Suprapubic skin (tissue), 4 donors: ENCODE measurements at places on chromosomes 1 and 21. TPM values are rescaled to one million over a fixed set of nuclear protein-coding genes. Genes with fewer than 3 reads are reported as not detected.

CDK11B gene
- 28.6 TPM for total RNA-seq

MSH4 gene
- total RNA-seq = not detected

DNA sequence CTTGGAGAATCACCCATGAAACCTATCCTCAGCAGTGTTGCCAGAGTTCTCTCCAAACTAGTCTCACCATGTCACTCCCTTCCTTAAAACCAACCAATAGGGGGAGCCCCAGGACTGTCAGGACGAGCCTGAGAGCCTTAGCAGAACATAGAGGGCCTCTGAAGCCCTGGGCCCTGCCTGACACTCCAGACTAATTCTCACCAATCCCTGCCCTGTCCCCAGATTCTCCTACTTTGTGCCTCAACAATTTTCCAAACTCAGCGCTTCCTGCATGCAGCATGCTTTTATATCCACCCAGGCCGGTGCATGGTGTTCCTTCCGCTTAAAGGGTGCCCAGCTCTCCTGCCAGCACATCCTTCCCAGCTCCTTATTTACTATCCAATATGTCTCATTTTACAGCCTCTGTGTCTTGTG lies 42.7 kb downstream of the HSD3B1 start:
- H3K27me3 ChIP-seq = no peaks in the 10 kb centered on the region
- no peak overlapping the region for H3K4me3 ChIP-seq
- no peaks in the 10 kb centered on the region for H3K36me3 ChIP-seq
- DNase-seq = no peak
- H3K4me1 ChIP-seq = peaks cover 16% of the 10 kb centered on the region
- no peak overlapping the region for H3K27ac ChIP-seq

DNA sequence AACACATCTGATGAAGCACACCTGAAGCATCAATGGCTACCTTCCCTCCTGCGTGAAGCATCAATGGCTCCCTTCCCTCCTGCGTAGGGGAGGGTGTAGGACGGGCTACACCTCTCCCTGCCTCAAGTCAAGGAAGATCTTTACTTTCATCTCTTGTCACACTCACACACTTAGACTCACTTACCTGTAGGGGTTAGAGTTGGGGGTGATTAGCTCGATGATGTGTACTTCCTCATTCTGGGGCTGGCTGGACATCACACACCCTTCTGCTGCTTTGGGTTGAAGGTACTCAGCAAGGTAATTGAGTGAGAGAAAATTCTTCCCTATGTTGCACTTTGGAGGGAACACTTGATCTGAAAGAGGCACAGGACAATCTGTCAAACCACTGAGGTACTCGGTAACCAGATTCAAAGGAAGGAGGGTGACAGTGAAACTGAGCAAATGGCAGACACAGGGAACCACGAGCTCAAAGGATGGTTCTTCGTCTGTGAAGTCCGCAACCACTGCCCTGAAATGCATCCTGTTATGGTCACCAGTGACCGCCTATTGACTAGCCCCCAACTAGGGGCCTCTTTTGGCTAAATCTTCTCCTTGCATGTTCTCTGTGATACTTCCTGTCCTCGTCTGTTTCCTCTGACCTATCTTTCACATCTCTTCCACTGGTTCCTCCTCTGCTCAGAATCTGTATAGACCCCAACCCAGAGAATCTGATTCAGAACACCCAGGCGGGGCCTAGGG lies 156.2 kb downstream of the TGFBR3 start:
- peaks cover 29% of the 10 kb centered on the region for H3K36me3 ChIP-seq
- H3K4me1 ChIP-seq = peaks cover 58% of the 10 kb centered on the region
- no peak for DNase-seq
- H3K27ac ChIP-seq = no peak overlapping the region
- no peak overlapping the region for H3K4me3 ChIP-seq

DNA sequence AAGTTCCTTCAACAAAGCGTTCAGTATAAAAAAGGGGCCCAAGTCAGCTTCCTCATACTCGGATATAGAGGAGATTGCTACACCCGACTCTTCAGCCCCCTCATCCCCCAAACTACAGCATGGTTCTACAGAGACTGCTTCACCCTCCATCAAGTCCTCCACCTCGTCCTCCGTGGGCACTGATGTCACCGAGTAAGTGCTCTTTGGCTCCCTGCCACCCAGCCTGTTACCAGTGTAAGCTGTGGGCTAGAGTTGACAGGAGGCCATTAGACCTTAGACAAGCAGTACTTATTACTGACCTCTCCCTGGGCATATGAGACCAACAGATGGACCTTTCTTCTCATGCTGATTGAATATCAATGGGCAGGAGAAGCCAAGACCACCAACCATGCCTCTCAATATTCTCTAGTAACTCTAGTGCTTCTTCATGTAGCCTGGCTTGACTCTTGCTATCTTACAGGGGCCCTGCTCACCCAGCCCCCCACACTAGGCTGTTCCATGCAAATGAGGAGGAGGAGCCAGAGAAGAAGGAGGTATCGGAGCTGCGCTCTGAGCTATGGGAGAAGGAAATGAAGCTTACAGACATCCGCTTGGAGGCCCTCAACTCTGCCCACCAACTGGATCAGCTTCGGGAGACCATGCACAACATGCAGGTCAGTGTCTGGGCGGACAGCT lies 20.9 kb upstream of the IPO9 start:
- no peak overlapping the region for H3K27ac ChIP-seq
- H3K4me1 ChIP-seq = no peaks in the 10 kb centered on the region
- no peak for DNase-seq

- H3K27me3 ChIP-seq = no peaks in the 10 kb centered on the region
- no peaks in the 10 kb centered on the region for H3K4me1 ChIP-seq
- no peak for DNase-seq
- H3K4me3 ChIP-seq = no peak overlapping the region
- no peaks in the 10 kb centered on the region for H3K36me3 ChIP-seq
- H3K27ac ChIP-seq = no peak overlapping the region
These were observed 44.5 kb upstream of the ZNF678 start for GRCh38 chr1:227518876-227519275.

GRCh38 chr1:224359207-224359606 lies 2.5 kb downstream of the CNIH4 start:
- H3K4me3 ChIP-seq = no peak overlapping the region
- H3K27me3 ChIP-seq = no peaks in the 10 kb centered on the region
- H3K27ac ChIP-seq = no peak overlapping the region
- H3K4me1 ChIP-seq = peaks cover 28% of the 10 kb centered on the region
- no peak for DNase-seq

DNA sequence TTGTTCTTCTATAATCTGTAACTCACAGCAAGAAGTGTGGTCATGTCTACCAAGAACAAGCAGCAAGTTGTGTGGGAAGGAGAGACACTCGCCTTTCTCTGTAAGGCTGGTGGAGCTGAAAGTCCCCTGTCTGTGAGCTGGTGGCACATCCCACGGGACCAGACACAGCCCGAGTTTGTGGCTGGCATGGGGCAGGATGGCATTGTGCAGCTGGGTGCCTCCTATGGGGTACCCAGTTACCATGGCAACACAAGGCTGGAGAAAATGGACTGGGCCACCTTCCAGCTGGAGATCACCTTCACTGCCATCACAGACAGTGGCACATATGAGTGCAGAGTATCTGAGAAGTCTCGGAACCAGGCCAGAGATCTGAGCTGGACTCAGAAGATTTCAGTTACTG lies 15.5 kb downstream of the CD101 start:
- H3K27ac ChIP-seq = no peak overlapping the region
- H3K27me3 ChIP-seq = no peaks in the 10 kb centered on the region
- no peak for DNase-seq
- H3K4me1 ChIP-seq = no peaks in the 10 kb centered on the region
- H3K4me3 ChIP-seq = no peak overlapping the region
- H3K36me3 ChIP-seq = no peaks in the 10 kb centered on the region
